Right renal cortex interstitium (tissue), 3 donors: ENCODE measurements at places on chromosomes 12 and 14. TPM values are rescaled to one million over a fixed set of nuclear protein-coding genes. Genes with fewer than 3 reads are reported as not detected.

Gene CRIP1
- 32.5 TPM for polyA plus RNA-seq

Gene SVOP
- 0.11 TPM for polyA plus RNA-seq

Gene RNASE4
- 7.0 TPM for polyA plus RNA-seq

Gene HVCN1
- 8.9 TPM for polyA plus RNA-seq

Gene DAZAP2
- polyA plus RNA-seq, result 316 TPM

Gene CLEC4D
- 0.42 TPM for polyA plus RNA-seq

Gene SLC25A21
- 4.7 TPM for polyA plus RNA-seq

Gene SLC7A8
- 83.4 TPM for polyA plus RNA-seq

Gene RNASE7
- polyA plus RNA-seq, result 0.74 TPM

Gene ANKS1B
- polyA plus RNA-seq, result 3.8 TPM

Gene SLC38A4
- polyA plus RNA-seq, result 18.2 TPM

Gene BICD1
- polyA plus RNA-seq, result 24.0 TPM

Gene MDP1
- 12.9 TPM for polyA plus RNA-seq

Gene DIO3
- 0.20 TPM for polyA plus RNA-seq

Gene BCAT1
- 57.3 TPM for polyA plus RNA-seq

Gene POTEM
- polyA plus RNA-seq, result not detected
